Nephron progenitor cell (in vitro differentiated cells): ENCODE measurements at places on chromosomes 13 and 19.

DNA sequence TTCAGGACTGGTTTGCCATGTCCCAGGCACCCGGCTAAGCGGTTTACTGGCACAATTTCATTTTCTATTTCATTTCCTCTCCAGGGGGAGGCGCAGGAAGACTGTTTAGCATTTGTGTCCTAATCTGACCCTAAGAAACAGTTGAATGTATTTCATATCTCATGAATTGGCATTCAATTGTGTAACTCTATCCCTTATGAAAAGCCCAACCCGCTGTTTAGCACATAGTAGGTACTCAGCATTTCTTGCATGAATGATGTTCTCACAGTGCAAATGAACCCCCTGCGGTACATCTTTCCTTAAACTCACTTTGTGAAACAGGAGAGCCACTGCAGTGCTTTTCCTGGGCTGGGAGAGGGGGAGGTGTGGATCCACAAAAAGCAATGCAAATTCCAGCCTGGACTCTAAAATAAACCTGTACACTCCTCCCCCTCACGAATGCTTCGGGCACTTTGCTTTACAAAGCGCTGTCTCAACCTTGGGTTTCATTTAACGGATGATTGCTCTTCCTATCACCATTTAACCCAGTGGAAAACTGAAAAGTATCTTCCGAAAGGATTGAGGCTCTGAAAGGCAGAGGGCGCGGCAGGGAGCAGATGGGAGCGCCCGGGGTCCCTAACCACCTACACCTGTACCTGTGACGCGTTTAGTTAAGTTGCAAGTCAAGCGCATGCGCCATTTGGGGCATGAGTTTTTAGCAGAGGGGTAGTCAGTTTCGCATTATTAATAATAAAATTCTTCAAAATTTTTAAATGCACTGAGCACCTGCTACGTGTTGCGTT, 1.2 kb upstream of the EEF2 start:
- peak; percentile 40 for DNase-seq

DNA sequence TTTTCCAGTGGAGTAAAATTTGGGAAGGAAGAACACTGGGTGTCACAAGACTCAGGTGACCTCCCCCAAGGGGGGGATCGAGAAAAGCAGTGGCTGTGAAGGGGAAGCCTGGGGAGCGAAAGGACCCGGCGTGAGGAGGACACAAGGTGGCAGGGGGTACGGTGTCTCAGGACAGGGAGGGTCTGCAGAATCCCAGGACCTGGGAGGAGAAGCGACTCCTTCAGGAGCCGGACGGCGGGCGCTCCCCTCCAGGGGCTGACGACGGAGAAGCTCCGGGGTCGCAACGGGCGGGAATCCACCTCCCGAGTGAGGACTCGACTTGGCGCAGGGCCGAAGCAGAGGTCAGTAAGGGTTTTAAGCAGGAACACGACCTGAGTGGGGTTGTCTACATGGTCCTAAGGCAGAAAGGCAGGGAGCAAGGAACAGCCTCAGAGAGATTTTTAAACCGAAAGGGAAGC, 529 bp downstream of the ZNF836 start:
- peak; percentile 52 for DNase-seq

DNA sequence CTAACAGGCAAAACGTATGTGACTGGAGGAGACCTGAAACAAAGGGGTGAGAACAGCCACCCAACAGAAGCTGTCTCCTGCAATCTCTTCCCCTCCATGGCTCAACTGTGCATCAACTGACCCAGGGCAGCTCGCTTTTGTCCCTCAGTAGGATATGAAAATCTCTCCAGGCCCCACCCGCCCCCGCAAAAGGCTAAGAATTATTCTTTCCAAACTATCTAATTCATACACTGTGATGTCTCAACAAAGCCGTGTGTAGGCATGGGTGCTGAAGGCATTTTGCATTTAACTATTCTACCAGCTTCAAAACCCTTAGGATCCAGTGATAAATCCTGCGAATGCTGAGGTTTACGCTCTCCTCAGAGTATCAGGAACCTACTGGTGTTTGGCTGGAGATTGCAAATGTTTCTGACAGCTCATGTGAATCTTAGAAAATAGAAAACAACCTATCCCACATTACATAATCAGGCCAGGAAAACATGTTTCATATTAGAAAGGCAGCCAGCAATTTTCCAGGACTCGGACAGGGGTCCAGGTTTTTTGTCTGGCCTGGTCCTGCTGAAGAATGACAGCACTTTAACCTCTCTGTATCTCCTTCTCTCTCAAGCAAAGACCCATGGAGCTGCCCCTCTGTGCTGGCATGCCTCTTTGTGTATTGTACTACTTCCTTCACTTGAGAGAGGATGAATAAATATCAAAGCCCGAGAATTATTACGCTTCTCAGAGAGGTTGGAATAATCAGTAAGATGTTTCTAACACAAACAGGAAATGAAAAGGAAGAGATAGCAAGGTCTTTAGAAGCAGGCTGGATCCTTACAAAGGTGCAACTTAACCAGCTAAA, 17.3 kb downstream of the DHRS12 start:
- no peak for DNase-seq

DNA sequence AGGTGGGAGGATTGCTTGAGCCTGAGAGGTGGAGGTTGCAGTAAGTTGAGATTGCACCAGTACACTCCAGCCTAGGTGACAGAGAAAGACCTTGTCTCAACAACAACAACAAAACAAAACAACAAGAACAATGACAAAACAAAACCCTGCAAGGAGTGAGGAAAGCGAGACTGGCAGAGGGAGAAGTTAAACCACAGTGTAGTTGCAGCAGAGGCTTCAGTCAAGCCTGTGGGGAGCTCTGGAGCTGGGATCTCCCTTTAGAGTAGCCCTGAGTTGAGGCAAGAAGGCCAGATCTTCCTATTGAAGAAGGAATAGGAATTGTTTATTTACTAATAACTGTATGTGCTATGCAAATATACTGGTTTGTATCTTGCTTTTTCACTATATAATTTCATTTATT, 25.3 kb upstream of the RNASEH2B start:
- DNase-seq, result no peak

GRCh38 chr19:18232540-18233223, 6.4 kb upstream of the PDE4C start:
- no peak for DNase-seq

GRCh38 chr13:44103429-44104196, 223.9 kb downstream of the LACC1 start:
- DNase-seq, result no peak

GRCh38 chr13:50379584-50379983, 364.3 kb downstream of the KCNRG start:
- no peak for DNase-seq

DNA sequence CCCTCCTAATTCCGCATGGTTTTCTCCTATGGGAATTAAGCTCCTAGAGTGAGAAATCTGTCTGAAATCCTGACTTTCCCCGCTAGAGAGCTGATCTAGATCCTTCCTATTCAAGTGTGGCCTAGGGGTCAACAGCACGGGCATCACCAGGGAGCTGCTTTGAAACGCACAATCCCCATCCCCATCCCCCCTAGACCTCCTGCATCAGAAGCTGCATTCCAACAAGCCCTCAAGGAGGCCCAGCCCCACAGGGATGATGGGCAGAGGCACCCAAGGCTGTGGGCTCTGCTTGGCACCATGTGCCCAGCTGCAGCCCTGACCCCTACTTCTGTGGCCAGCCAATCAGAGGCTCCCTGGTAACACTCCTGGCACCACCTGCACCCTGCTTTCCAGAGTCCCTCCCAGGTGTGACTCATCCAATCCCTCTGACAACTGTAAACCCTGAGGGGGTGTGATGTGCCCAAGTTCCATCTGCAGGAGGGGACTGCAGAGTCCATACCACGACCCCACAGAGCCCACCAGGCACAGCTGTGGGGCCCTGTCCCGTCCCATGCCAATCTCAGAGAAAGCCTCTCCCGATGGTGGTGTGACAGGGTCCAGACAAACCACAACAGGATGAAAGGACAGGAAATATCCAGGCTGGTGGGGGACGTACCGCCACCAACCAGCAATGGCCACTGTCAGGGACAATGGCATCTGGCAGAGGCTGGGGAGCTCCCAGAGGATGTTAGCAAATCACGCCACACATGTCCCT, 19.8 kb upstream of the SLC35E1 start:
- no peak for DNase-seq

DNA sequence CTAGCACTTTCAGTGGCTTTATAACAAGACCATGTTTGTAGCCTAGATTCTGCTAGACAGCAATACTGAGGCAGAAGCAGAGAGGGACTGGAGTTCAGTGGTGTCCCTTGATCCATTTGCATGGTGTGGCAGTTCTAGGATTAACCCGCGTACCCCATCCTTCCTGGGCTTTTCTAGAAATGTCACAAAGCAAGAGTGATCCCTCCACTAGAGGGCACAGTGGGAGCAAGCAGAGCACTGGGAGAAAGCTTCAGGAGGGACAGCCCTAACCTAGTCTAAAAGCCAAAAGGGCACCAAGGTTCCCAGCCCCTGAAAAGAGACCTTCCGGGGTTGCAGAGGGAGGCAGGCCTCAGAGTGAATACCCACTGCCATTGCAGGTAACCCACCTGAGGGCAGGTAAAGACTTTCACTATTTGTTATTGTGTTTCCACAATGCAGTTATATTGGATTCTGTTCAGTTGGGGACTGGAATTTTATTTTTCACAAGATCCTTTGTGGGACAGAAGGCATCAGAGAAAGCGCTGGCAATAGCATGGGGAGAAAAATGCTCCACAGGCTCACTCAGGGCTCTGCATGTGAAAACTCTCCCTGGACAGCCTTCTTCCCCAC, 170.6 kb downstream of the FLT1 start:
- DNase-seq, result peak; percentile 67

- no peak for DNase-seq
These were observed 3.6 kb upstream of the PRODH2 start for GRCh38 chr19:35816262-35816661.

DNA sequence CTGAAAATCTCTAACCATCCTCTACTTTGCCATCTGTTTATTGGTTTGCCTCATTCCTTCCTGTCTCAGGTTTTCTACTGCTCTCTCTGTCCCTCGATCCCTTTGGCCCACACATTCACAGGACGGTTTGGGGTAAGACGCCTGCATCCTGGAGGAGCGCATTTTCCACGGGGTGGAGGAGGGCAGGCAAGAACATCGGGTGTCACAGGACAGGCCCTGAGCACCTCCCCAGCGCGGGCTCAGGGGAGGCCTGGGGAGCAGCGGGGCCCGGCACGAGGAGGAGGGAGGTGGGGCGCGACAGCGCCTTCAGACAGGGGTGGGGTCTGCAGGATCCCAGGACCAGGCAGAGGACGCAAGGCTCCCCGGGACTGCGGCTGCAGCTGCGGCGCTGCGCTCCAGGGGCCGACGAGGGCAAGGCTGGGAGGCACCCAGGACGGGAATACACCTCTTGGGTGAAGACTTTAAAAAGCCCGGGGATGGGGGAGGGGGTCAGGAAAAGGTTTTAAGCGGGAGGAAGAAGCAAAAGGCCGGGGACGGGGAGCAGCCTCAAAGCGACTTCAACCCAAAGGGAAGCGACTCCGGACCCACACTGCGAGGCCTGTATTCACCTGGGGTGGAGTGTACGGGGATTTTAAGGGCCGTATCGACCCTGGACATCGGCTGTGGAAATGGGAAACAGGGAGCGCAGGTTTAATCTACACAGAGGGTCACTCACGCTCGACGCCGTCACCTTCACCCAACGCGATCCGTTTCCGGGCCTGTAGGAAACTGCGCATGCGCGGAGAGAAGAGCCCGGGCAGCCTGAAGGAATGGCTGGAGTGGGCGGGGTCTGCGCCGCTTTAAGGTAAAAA, at the start of gene ZNF415:
TSS of gene ZNF415 (minus strand) at position 770 of the 851 bp plus-strand sequence. CDS start 10,234 bp downstream, outside the sequence.
- DNase-seq, result peak; percentile 86

DNA sequence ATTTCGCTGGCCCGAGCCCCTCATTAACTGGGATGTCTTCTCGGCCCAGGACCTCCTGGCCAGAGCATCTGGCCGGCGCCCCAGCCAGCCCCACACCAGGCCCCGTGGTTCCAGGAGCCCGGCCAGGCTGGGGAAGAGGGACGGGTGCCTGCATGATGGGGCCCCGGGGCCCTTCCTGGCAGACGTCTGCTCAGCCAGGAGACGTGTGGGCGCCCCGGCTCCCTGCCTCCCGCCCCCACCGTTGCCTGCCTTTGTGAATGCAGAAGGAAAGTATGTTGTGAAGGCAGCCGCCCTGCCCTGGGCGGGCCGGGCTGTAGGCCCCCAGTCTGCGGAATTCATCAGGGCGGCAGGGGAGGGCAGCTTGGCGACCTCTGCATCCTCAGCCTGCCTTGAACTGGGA, 4.4 kb upstream of the COMP start:
- DNase-seq, result no peak

DNA sequence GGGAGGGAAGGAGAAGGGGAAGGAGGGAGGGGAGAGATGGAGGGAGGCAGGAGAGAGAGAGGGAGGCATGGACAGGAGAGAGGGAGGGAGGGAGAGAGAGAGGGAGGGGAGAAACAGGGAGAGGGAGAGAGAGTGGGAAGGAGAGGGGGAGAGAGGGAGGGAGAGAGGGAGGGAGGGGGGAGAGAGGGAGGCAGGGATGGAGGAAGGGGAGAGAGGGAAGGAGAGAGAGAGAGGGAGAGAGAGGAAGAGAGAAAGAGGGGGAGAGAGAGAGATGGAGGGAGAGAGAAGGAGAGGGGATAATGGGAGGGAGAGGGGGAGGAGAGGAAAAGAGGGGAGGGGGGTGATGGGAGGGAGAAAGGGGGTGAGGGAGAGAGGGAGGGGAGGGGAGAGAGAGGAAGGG, 86.8 kb upstream of the VSTM2B start:
- DNase-seq, result no peak

GRCh38 chr19:46704379-46705076, 12.4 kb downstream of the PRKD2 start:
- DNase-seq, result peak; percentile 89

GRCh38 chr13:48892053-48892687, 83.5 kb upstream of the FNDC3A start:
- no peak for DNase-seq

DNA sequence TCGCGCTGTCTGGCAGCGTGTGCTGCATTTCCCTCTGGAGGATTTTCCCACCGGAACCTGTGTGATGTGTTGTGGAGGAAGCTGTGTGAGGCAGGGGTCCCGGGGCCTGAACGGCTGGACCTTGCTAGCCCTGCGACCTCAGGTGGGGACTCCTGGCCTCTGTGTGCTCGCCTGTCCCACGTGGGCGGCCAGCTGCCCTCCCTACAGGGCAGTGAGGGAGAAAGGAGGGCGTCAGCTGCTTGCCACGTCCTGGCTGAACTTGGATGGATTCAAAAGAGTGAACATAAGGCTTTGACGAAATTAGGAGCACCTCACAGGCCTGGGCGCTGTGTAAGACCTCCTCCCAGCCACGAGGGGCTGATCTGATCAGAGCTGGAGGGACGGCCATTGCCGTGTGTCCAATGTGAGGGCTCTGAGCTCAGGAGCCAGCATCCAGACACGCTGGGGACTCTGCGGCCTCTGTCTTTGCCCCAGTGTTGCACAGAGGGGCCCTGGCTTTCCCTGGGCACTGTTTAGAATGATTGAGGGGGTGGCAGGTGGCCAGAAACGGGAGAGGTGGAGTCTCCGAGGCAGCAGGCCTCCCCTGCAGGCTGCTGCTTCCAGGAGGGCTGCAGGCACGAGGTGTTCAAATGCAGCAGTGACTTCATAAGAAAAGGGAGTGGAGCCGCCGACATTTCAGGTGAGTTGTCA, 13.0 kb downstream of the TFDP1 start:
- no peak for DNase-seq

DNA sequence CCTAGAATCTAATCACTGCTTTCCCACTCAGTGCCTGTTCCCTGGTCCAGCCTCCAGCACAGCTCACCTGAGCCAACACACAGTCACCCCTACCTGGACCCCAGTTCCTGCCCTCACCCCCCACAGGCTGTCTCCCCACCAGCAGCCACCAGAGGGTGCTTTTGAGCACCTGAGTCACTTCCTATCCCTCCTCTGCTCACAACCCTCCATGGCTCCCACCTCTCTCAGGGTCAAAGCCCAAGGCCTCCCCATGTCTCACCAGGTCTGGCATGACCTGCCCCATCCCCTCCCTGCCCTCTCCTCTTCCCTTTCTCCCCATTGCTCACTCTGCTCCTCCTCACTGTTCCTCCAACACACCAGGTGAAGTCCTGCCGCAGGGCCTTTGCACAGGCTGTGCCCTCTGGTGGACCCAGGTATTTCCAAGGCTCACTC, 7.1 kb upstream of the DPP9 start:
- peak; percentile 58 for DNase-seq
